ENCODE measurements at places on chromosomes 1 and 21.
A peak's percentile ranks its signal among the peaks of the same experiment; 100 is the strongest.

DNA sequence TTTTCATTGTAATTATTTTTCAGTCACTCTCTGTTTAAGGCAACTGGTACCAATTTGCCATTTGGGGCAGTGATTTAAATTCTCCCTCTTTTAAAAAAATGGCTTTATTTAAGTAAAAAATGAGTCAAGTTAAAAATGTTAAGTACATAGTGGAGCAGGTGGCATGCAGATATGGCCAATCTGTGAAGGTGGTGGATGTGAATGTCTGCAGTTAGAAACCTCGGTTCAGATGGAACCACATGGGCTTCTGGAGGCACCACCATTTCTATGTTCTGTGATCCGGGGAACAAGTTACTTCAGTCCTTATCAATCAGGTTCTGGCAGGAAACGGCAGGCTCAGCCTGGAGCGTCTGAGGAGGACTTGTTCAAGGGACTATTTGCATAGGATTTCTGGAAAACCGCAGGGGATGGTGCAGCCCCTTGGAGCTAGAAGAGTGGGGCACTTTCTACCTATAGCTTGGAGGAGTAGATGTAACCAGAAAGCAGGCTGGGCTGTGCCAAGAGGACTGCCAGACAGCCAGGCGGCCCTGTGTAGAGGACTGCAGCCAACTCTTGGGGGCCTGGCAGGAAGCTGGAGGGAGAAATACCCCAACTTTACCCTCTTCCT is 12.3 kb downstream of the IGSF21 start:
- no peak for DNase-seq

DNA sequence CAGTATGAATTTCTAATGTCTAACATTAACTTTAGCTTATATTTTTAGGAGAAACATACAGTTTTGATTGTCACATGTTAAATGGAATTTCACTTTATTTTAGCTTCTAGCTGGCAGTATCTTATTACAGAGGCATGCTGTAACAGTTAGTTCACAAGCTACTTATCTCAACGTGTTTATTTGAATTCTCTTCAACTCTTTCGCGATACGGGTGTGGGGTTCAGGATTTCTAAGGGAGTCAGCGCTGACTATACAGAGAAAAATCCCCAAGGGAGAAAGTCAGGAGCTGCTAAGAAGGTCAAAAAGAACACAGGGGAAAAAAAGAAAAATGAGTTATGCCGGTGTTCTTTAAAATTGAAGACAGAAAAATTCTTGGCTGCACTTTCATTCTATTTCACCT is 296.2 kb downstream of the VAV3 start:
- DNase-seq = no peak

GRCh38 chr1:217534566-217534965 is 96.3 kb downstream of the GPATCH2 start:
- no peak for DNase-seq

- DNase-seq = peak; percentile 70
Observed at GRCh38 chr1:178031856-178032320, 62.0 kb upstream of the RASAL2 start.

DNA sequence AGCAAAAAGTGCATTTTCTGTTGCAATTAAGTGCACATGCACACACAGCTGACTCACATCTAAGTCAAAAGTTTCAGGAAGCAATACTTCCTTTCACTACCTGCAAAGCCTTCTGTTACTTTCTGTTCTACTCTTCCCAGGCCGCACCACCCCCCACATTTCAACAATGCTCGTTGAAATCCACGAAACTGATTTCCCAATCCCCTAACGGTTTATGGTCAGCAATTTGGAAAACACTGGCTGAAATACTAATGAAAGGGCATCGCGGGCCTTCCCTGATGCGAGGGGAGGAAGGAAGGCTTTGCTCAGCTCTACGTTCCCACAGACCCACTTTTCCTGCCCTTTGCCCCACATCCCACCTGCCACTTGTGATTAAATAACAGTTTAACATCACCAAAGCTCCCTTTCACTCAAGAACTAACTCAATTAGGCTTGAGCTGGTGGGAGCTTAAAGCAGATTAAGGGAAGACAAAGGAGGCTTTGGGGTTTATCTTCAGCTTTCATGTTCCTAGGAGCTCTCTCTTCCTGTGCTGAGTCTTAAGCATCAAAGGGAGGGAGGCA is 243.2 kb upstream of the RAB4A start:
- peak; percentile 45 for DNase-seq

DNA sequence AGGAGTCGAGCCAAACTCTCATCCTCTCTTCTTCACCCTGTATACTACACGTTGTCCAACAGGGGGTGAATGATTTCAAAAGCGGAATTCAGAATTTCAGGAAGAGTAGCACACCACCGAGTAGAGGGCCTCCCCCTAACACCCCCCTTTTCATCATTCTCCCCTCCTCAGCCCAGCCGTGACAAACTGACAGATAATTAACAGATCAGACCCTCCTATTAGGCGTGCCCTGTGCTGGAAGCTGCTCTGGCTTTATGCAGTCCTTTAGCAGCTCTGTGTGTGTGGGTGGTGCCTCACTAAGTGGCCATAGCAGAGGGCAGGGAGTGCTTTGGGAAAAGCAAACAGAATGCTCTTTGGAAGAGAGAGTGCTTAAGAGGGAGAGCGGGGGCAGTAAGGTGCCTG is 44.3 kb downstream of the PEX14 start:
- DNase-seq = no peak

GRCh38 chr1:82487778-82488177 is 687.0 kb downstream of the ADGRL2 start:
- no peak for DNase-seq

DNA sequence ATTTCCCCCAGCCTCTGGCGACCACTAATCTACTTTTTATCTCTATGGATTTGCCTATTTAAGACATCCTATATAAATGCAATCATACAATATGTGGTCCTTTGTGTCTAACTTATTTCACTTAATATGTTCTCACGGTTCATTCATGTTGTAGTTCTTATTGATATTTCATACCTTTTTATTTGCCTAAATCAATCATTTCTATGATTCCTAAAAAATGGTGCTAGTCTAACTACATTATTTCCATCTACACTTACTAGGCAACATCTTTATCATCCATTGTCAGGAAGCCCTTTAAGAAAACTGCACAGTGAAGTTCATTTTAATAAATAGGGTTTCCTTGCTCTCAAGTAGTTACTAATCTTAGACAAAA is 380 bp upstream of the FBXO28 start:
- no peak for DNase-seq

GRCh38 chr1:245915406-245915805 is 591.7 kb downstream of the SMYD3 start:
- DNase-seq = no peak

DNA sequence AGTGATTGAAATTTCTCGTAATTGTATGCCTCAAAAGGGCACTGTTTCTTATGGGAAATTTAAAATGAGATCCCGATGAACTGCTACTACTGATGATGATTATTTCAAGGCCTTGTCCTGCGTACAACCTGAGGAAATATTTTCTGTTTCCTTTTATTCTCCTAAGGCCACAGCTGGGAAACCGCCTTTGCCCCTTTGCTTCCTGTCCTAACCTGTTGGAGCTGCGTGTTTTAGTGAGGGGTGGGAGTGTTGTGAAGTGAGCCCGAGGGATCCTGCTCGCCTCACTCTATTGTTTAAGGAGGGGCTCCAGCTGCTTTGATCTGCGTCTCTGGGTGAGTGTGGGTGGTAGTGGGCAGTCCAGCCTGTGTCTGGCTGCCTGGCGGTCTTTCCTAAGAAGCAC is 14.4 kb downstream of the LAMC2 start:
- no peak for DNase-seq

GRCh38 chr1:116265931-116266863 is 106.8 kb upstream of the ATP1A1 start:
- DNase-seq = no peak

DNA sequence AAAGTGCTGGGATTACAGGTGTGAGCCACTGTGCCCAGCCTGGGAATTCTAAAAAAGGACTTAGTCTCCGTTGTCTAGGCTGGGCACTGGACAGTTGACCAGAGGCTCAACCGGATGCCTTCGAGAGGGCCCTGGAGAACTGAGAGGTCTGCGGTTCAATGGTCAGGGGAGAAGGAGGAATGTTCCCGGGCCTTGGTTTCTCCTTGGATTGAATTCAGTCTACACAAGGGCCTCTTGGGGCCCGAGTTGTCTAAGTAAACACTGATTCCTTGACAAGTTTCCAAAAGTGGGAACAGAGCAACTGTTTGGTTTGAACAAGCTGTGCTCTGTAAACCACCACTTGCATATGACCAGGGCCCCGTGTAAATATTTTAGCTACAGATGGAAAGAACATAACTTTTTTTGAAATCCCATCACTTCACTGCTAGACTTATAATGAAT is 29.1 kb upstream of the CAPZB start:
- DNase-seq = no peak

- DNase-seq = peak; percentile 44
Observed at GRCh38 chr1:82225421-82226185, 424.9 kb downstream of the ADGRL2 start.

DNA sequence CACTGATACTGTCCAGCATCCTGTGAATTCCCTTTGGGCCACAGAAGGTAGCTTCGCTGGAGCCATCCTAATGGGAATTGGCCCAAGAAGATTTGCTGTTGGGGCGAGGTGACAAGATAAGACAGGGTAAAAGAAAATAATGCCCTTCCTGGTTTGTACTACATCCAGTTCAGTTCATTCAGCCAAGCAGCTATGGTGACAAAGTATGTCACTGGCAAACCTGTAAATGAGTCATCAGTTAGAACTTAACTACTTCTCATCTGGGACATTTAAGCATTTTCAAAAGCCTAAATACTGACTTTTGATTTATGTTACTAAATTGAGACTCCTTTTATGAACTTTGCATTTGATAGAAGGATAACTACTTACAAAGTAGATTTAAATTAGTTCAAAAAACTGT is 54.2 kb downstream of the WDR64 start:
- DNase-seq = no peak

GRCh38 chr1:93591676-93592550 is 89.7 kb downstream of the BCAR3 start:
- no peak for DNase-seq

DNA sequence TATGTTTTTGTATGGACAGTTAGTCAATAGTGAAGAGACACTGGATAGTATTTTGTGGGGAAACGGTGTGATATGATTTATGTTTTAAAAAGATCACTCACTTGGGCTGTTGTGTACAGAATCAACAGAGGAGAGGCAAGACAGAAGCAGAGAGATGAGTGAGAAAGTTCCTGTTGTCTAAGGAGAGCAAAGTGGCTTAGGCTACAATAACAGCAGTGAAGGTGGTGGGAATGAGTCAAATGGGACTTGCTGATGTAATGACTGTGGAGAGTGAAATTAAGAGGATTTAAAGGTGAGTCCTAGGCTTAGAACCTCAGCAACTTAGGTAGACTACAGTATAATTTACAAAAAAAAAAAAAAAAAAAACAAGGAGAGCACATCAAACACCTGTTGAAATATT is 169.2 kb upstream of the HP1BP3 start:
- DNase-seq = no peak

- DNase-seq = peak; percentile 70
Observed at GRCh38 chr1:29698033-29698432, 461.7 kb downstream of the PTPRU start.

DNA sequence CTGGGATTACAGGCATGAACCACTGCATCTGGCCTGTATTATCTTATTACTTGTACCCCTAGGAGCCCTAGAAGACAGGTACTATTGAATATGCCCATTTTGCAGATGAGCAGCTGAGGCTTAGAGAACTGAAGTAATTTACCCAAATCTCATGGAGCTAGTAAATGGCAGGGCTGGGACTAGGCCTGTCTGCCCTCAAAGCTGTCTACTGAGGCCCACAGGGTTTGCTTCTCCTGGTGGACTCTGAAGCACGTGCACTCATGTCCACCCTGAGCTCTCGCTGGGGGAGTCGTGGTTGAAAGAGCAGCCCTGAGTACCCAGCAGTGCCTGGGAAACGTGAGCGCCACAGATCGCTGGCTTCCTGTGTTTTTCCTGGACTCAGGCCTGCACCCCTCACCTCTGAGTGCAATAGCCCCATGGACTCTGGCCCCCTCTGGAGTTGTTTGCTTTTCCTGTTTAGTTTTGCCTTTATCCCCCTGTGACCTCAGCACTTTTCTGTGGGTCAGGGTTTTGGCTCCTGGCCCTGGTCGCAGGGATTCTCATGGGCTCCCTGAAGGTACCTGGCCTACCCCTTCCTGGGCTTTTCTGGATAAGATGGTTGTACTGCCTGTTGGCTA is 52.4 kb downstream of the ARHGEF10L start:
- no peak for DNase-seq

- DNase-seq = peak; percentile 95
Observed at GRCh38 chr1:204443871-204444581, 32.4 kb upstream of the PPP1R15B start.

DNA sequence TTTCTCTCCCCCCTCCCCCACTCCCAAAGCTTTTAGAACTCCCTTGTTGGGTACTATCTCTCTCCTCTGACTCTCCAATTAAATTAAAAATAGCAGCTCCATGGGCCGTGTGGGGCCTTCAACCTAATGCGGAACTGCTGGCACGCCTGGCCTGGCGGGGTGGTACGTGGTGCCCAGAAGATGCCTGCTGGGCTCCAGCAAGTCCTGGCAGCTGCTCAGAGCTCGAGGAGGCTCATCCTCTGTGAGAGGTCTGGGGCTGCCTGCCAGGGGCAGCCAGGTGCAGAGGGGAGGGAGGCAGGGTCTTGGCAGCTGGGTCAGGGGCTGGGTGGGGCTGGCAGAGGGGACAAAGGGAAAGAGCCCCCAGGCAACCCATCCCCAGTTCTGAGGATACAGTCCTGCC is 74.4 kb downstream of the ACTL8 start:
- DNase-seq = no peak

DNA sequence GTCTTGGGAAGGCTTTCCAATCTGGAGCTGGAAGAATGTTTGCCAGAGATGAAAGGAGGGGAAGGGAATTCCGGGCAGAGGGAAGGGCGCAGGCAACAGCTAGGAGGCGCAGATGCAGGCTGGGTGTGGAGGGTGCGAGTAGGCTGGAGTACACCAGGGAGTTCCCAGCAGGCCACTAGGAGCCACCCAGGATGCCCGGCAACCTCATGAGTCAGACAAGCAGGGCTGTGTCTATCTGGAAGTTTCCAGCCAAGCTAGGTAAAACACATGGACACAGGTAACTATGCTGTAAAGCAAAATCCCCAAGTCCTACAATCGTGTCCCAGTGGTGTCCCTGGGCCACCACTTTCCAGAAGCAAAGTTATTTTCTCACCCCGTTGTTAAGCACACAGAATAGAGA is 990 bp upstream of the NBL1 start:
- DNase-seq = peak; percentile 84

- no peak for DNase-seq
Observed at GRCh38 chr1:220770245-220770913, 16.3 kb upstream of the MTARC1 start.

GRCh38 chr1:29180497-29181412 is 945 bp downstream of the SRSF4 start:
- DNase-seq = no peak

DNA sequence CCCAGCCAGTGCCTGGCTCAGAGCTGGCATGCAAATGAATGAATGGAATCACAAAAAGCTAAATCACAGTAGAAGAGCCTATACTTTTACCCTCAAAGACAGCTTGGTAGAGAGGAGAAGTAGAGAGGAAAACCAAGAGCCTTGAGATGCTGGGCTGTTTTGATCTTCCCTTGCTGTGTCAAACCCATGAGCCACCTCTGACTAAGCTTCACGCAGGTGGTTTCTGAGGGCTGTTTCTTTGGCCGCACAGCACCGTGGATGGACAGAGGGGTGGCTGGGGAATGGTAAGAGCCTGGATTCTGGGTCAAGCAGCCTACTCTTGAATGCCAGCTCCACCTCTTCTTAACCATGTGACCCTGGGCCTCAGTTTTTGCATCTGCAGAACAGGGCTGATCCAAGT is 18.6 kb downstream of the ABCG1 start:
- DNase-seq = no peak

All from RWPE1 (cell line).